ENCODE measurements at places on chromosomes 6 and 20.

GRCh38 chr20:32296819-32297420 is 19.5 kb downstream of the KIF3B start:
- DNase-seq, result no peak

- DNase-seq, result no peak
These were observed 136.2 kb downstream of the HIVEP1 start for GRCh38 chr6:12148317-12148801.

- peak; percentile 84 for DNase-seq
These were observed at the start of gene RAET1G for GRCh38 chr6:149922642-149923326. Gene RAET1G (minus strand): TSS chr6:149923121. CDS start chr6:149923010, 111 bp downstream.

DNA sequence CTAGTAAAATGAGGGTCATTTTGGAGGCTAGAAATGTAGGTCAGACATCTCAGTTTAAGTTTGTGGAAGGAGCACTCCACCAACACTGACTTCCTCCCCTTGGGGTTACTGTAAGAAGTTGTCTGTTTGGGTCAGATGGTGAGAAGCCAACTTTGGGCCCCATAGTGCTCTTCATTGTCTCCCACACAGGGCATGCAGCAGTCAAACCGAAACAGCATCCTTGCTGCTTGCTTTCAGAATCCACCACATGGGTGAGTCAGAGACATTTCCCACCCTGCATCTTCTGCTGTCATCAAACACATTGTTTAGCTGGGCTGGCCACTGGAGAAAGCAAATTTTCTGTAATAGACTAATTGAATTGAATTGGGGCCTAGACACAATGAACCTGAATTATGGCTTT is 16.8 kb downstream of the IL17F start:
- DNase-seq, result peak; percentile 81

DNA sequence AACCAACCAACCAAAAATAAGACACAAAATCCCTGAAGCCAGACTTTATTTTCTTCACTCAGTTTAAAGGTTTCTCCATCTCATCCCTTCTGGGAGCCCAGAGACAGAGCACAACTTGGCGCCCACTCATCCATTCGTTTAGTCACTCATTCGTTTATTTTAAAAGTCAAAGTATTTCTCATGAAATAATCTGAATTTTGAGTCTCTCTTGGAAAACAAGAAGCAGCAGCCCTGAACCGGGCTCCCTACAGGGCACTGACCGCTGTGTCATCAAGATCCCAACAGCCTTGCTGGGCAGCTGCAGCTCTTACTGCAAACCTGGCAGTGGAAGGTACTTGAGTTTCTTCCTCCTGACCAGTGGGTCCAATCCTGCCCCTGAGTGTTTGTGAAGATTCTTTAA is 171.6 kb downstream of the THBS2 start:
- no peak for DNase-seq

- no peak for DNase-seq
These were observed 279.9 kb upstream of the RNF24 start for GRCh38 chr20:4295226-4295625.

DNA sequence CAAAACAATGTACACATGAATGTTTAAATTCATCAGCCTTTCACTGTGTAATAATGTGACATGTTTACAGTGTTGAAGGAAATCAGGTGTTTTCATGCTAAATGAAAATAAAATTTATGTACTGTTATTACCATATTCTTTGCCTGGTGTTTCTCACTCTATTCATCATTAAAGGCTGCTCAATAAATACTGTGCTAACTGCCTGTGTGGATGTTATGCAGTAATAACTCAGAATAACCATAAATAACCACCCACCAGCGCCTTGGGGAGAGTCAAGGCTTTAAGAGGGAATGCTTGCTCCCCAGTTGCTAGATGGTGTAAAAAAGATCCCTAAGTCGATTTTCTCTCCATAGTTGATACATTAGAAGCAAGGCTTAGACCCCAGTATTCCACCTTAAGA is 299.9 kb downstream of the EYA4 start:
- no peak for DNase-seq

- DNase-seq, result no peak
These were observed 275.9 kb upstream of the PRND start for GRCh38 chr20:4445784-4446183.

DNA sequence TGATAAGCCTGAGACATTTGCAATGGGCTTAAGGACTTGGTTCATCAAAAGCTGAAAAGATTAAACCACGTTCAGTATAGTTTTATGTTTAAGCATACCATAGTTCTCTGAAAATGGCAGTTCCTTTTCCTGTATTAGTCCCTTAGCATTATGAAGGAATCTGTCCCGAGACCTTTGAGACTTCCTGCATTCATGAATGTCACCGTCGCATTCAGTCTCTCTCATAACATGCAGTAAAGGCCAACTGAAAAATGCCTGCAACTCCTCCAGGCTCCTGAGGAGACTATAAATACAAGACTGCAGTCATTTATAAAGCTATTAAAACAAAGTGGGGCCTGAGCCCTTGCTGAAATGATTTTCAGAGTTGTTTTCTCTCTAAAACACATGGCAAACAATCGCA is 129.1 kb downstream of the SYCP2 start:
- DNase-seq, result no peak

- no peak for DNase-seq
These were observed 96.6 kb downstream of the SULF2 start for GRCh38 chr20:47688385-47689381.

DNA sequence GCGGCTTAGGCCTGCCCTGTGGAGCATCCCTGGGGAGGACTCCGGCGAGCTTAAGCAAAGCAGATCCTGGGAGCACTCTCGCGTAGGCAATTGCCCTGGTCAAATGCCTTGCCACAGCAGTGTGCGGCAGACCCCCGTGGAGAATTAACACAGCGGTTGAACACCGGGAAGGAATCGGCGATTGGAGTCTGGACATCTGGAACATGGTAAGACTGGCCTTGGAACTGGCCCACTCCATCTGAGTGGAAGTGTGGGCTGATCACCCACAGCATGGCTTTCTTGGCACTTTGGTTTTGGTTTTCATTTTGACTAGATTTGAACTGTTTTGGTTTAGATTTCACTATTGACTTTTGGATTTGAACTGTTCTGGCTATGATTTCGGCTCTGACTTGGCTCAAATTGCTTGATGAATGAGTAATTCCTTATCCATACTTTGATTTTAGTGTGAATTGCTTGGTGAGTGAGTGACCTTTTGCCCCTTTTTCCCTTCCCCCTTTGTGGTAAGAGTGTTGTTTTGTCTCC is 300.7 kb downstream of the RNGTT start:
- no peak for DNase-seq

DNA sequence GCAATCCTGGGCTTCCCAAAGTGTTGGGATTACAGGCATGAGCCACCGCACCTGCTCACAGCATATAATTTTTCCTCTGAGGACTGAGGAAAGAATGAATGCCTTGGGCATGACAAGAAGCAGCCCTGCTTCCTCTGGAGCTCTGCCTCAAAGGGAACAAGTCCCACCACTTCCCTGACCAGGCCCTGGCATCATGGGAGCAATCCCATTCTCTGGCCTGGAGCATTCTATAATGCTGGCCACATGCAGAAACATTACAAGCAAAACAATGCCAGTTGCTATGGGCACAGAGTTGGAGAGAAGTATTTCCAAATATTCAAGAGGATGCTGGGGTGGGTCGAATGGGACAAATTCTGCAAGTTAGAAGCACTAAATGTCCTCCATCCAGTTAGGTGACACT is 41.5 kb upstream of the ARMH2 start:
- no peak for DNase-seq

DNA sequence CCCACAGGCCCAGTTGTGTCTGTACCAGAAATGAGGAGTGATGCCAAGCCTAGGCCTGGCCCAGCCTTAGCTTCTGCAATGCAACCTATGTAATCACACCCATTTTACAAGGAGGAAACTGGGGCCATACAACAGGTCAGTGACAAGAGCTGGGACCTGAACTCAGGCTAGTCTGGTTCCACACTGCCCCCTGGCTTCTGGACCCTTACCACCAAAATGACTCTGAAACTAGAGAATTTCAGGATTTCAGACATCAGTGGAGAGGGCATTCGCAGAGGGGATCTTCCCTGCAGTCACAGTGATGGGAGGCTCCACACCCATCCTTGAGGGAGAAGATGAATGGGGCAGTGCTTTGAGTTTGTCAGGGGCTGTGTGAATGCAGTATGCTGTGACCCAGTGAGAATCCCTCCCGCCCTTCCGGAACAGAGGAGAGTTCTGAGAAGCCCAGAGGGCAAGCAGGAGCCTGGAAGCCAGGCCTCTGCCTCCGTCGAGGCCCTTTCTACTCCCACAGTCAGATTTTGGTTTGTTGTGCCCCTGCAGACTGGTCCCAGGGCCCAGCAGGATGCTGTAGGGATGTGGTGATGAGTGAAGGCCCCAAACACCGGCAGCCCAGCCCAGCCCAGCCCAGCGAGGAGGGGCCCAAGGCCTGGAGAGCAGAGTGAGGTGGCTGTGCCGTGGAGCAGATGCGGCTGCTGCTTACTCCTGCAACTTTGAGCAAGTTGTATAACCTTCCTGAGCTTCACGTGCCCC is 48.1 kb upstream of the MYL9 start:
- DNase-seq, result peak; percentile 20

DNA sequence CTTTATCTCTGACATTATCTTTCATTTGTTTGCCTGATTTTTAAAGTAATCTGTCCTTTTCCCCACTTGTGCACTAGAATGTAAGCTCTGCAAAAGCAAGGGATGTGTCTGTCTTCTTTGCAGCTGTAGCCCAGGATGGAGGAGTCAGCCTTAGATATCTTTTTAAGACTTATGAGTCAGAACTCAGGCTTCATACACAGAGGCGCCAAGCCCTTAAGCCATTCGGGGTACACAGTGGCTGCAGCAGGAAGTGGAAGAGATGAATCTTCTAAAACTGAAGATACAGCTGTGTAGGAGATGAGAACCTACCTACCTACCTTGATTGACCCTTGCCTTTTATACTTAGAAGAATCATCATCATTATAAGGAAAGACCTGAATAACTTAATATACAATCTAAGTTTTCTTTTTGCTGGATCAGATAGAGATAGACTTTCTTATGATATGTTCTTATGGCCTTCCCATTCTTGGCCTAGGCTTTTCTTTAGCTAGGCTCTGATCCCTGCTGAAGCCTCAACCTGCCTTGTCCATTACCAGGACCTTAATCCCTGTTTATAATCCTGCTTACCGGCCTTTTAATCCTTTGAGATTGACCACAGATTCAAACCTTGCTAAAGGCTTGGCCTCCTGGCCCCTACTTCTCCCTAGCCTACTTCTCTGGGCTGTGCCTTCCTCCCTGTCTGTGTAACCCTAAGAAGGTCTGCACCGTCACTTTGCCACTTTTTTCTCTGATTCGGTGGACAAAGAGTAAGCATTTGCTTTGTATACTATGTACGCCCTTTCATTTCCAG is 304.5 kb downstream of the PRL start:
- DNase-seq, result no peak

- DNase-seq, result no peak
These were observed 106.7 kb downstream of the GPX5 start for GRCh38 chr6:28632326-28632851.

DNA sequence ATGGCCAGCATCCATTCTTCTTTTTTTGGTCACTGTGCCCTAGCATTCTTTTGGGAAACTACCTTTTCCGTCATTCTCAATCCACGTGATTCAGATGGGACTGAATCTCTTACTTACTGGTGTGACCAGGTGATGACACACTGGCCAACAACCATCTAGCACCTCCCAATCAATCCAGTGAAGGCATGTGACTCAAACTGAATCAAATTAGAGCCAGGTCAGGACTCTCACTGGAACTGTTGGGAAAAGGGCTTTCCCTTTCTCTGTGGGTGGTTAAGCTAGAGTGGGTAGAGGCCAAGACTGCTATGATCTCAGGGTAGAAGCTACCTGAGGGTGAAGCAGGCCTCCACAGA is 36.2 kb upstream of the ZMYND8 start:
- no peak for DNase-seq

DNA sequence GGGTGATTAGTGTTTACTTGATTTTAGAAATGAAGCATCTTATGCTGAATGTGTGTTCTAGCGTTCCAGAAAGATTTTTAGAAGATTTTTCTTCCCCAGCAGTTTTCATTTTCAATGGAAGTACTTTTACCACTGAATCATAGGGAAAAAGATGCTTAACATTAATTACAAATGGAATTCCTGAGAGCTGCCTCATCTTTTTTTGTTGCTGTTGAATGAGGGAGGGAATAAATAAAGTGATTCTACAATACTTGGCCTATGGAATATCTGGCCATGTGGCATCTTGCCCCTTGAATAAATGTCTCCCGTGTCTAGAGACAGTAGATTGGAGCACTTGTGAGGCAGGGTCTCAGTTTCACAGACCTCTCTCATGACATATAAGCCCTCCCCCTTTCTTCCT is 44.1 kb upstream of the SLC22A1 start:
- DNase-seq, result no peak

DNA sequence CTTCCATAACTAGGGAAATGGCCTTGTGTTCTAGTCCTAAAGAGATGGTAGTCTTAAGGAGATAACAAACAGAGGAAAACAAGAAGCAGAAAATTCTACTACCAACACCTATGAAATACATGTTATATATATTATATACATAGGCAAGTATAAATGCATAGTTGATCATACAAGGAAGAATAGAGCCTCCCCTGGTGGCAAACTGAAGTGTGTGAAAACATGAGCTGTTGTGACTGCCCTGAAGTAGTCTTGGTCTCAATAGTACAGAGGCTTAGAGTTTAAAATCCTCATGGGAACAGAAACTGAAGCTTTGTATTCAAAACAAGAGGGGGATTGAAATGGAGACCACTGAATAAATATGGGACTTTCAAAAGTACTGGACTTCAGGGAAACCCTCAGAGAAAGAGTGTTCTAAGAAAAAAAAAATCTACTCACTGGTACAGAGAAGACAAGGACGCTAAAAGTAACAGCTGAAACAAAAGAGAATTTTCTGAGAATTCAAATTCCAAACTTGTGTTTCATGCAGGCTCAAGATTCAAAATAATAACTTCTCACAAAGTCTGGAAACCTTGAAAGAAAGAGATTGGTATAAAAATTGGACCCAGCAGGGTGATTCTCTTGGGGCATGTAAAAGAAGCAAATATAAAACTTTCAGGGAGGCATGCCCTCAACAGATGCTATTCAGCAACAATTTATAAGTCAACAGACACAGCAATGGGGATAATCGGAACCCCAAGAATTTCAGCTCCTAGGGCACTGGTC is 59.7 kb upstream of the SAMD3 start:
- no peak for DNase-seq

- no peak for DNase-seq
These were observed 159.4 kb downstream of the CDK19 start for GRCh38 chr6:110655821-110656220.

- DNase-seq, result no peak
These were observed 254.0 kb downstream of the DLL1 start for GRCh38 chr6:170036916-170037315.
